ENCODE measurements at places on chromosomes 7 and 10.

- DNase-seq, result no peak
- no peak overlapping the region for H3K4me3 ChIP-seq
- peak overlapping the region; percentile 82 for H3K27ac ChIP-seq
- H3K36me3 ChIP-seq, result peaks cover 4% of the 10 kb centered on the region
Measured at GRCh38 chr10:102675666-102676533, 31.6 kb downstream of the TRIM8 start.

DNA sequence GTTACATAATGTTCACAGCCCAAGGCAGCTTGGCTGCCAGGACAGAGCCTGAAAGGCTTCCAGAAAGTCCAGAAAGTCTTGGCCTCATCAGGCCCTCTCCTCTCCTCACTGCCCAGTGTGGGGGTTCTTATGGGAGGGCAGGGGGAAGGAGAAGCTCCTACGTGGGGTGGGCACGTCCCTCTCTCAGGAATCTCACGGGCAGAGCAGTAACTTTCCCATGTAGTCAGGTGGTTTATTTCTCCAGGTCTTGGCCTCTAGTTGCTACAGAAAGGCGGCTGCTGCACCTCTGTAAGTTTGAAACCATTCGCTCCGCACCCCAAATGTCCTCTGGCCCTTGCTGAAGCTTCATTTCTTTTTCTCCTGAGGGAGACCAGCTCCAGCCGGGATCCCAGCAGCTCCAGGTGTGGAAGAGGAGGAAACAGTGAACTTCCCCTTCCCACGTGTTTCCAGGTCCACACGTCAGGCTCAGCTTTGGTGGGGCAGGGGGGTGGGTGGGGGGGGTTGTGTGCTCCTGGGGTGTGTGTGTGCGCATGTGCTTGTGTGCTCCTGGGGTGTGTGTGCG, 320.3 kb downstream of the WDR37 start:
- H3K36me3 ChIP-seq, result no peaks in the 10 kb centered on the region
- H3K4me1 ChIP-seq, result no peaks in the 10 kb centered on the region
- no peak overlapping the region for H3K4me3 ChIP-seq

DNA sequence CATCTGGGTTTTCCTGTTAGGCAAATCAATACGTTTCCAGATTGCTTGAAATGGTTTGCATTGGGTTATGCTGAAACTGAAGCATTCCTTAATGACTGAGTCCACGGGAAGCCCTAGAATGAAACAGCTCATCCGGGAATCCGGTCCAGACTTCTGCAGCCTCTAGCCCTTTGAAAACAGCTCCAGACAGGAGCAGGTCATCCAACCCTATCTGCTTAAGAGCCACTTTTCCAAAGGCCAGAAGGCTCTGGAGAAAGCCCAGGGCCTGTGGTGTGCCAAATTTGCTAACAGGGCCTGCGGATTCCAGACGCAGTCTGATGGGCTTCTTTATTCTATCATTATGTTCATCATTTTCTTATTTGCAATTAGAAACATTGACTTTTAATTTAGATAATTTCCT, 265.4 kb downstream of the SKIDA1 start:
- DNase-seq, result no peak
- no peaks in the 10 kb centered on the region for H3K4me1 ChIP-seq
- peaks cover 3% of the 10 kb centered on the region for H3K27me3 ChIP-seq
- H3K27ac ChIP-seq, result no peak overlapping the region

GRCh38 chr10:62779487-62780248, 24.9 kb upstream of the ADO start:
- peaks cover 10% of the 10 kb centered on the region for H3K4me1 ChIP-seq
- H3K36me3 ChIP-seq, result no peaks in the 10 kb centered on the region
- no peaks in the 10 kb centered on the region for H3K27me3 ChIP-seq
- H3K27ac ChIP-seq, result peak overlapping the region; percentile 34
- no peak overlapping the region for H3K4me3 ChIP-seq

DNA sequence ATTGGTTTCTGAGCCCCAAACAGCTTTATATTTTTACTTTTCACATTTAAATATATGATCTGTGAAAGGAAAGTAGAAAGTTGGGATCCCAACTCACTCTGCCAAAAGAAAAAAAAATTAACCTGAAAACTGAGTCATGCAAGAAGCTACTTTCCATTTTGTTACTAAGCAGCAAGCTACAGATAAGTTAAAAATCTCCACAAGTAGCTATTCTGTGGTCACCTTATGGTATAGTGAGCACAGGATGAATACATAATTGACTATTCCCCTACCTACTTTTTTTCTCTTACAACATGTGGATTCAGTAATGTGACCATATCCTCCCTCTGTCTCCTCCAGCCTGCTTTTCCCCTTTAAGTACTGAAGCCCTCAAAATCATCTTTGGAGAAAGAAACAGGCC, 30.3 kb upstream of the CREB3L2 start:
- H3K27me3 ChIP-seq, result no peaks in the 10 kb centered on the region
- H3K4me3 ChIP-seq, result no peak overlapping the region
- no peak overlapping the region for H3K27ac ChIP-seq
- H3K4me1 ChIP-seq, result no peaks in the 10 kb centered on the region
- no peak for DNase-seq

- no peaks in the 10 kb centered on the region for H3K36me3 ChIP-seq
- no peaks in the 10 kb centered on the region for H3K4me1 ChIP-seq
- no peaks in the 10 kb centered on the region for H3K27me3 ChIP-seq
- no peak for DNase-seq
- no peak overlapping the region for H3K27ac ChIP-seq
- no peak overlapping the region for H3K4me3 ChIP-seq
Measured at GRCh38 chr7:40680657-40681056, 545.9 kb downstream of the SUGCT start.

DNA sequence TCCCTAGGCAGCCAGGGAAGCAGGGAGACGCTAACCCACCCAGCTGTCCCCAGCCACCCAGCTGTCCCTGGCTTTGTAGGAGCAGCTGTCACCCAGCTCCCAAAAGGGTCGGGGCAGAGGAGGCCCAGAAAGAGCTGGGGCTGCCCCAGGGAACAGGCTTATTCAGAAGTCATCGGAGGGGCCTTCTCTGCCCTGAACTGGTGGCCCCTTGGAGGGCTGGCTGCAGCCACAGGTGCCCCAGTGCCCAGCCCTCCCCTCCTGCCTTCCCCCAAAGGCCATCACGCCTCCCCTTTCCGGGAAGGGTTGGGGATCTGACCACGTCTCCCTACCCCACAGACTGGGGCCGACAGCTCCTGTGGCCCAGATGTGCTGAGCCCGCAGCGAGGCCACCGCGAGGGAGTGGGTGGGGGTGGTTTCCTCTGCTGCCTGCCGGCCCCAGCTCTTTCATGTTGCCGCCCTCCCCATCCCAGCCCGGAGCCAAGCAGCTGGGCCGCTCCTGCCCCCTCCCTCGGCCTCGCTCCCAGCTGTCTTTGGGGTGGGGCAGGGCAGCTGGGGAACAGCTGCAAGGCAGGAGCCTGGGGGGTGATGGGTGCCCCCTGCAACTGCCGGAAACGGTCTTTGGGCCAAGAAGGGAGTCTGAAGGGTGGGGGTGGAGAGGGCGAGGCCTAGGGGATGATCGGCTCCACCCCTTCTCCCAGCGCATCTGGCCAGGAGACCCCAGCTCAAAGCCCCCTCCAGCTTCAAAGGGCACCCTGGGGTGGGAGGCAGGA, 16.8 kb downstream of the TRIM8 start:
- peaks cover 28% of the 10 kb centered on the region for H3K4me1 ChIP-seq
- no peaks in the 10 kb centered on the region for H3K27me3 ChIP-seq
- peak overlapping the region; percentile 42 for H3K4me3 ChIP-seq
- peak overlapping the region; percentile 66 for H3K27ac ChIP-seq
- peaks cover 23% of the 10 kb centered on the region for H3K36me3 ChIP-seq

GRCh38 chr10:114000457-114001010, 43.1 kb upstream of the ADRB1 start:
- no peak overlapping the region for H3K27ac ChIP-seq
- H3K4me1 ChIP-seq, result no peaks in the 10 kb centered on the region
- H3K36me3 ChIP-seq, result no peaks in the 10 kb centered on the region
- DNase-seq, result no peak
- H3K4me3 ChIP-seq, result no peak overlapping the region

DNA sequence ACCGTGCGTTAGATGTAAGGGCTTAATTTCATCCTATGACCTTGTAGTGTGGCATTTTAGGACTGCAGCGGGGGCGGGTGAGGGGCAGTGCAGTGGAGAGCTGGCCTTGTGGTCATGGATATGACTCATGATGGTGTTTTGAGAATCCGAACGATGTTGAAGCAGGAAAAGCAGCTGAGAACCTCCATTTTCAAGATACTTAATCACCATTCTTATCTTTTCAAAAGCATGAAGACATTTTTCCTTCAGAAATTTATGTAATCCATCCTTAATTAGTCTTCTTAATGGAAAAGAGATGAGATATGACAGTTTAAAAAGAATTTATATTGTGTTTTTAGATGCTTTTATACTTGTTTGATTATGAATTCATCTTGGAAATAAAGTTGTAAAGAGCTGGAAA, 9.6 kb downstream of the ATP5F1C start:
- no peaks in the 10 kb centered on the region for H3K4me1 ChIP-seq
- H3K27me3 ChIP-seq, result no peaks in the 10 kb centered on the region
- H3K4me3 ChIP-seq, result no peak overlapping the region
- no peak for DNase-seq
- no peak overlapping the region for H3K27ac ChIP-seq
- H3K36me3 ChIP-seq, result peaks cover 59% of the 10 kb centered on the region

- DNase-seq, result no peak
- peaks cover 54% of the 10 kb centered on the region for H3K36me3 ChIP-seq
- no peaks in the 10 kb centered on the region for H3K4me1 ChIP-seq
- H3K27me3 ChIP-seq, result no peaks in the 10 kb centered on the region
- no peak overlapping the region for H3K27ac ChIP-seq
Measured at GRCh38 chr7:98192781-98193457, 18.3 kb upstream of the BHLHA15 start.

DNA sequence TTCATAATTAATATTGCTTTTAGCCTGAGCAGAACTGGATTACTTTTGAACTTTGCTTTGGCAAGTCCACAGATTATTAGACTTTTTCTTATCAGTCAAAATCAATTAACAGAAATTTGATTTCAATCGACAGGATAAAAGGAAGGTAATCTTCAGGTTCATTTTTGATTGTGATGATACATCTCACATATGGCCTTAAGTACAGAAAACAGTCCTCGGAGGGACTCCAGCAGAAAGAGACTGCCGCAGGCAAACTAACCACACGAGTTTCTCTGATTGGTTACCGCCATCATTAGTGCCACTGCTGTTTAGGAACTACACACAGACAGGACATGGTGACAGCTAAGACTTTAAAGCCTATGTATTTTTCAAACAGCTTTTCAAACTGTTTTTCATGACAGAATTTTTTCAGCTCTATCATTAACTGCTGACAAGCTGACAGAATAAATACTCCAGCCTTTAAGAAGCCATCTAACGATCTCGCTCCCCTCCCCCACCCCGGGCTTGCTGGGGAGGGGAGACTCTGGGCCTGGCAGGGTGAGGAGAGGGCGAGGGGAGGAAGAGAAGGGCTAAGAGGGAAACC, 668.2 kb downstream of the KCNMA1 start:
- no peaks in the 10 kb centered on the region for H3K4me1 ChIP-seq
- H3K4me3 ChIP-seq, result no peak overlapping the region
- H3K36me3 ChIP-seq, result no peaks in the 10 kb centered on the region
- no peak for DNase-seq

DNA sequence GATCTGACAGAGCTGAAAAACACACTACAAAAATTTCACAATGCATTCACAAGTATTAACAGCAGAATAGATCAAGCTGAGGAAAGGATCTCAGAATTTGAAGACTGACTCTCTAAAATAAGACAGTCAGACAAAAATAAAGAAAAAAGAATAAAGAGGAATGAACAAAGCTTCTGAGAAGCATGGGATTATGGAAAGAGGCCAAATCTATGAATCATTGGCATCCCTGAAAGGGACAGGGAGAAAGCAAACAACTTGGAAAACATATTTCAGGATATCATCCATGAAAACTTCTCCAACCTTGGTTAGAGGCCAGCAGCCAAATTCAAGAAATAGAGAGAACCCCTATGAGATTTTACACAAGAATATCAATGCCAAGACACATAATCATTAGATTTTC, 804.8 kb upstream of the IGFBP3 start:
- no peak for DNase-seq
- H3K4me3 ChIP-seq, result no peak overlapping the region
- no peaks in the 10 kb centered on the region for H3K36me3 ChIP-seq
- H3K4me1 ChIP-seq, result no peaks in the 10 kb centered on the region

- H3K27ac ChIP-seq, result no peak overlapping the region
- no peaks in the 10 kb centered on the region for H3K27me3 ChIP-seq
- DNase-seq, result no peak
- H3K4me1 ChIP-seq, result peaks cover 10% of the 10 kb centered on the region
- H3K4me3 ChIP-seq, result no peak overlapping the region
Measured at GRCh38 chr7:77329466-77330168, 86.5 kb downstream of the GSAP start.

- no peak overlapping the region for H3K4me3 ChIP-seq
- no peak for DNase-seq
- H3K27me3 ChIP-seq, result no peaks in the 10 kb centered on the region
- no peaks in the 10 kb centered on the region for H3K4me1 ChIP-seq
- H3K36me3 ChIP-seq, result peaks cover 79% of the 10 kb centered on the region
Measured at GRCh38 chr10:102358712-102359382, 36.7 kb upstream of the NFKB2 start.

DNA sequence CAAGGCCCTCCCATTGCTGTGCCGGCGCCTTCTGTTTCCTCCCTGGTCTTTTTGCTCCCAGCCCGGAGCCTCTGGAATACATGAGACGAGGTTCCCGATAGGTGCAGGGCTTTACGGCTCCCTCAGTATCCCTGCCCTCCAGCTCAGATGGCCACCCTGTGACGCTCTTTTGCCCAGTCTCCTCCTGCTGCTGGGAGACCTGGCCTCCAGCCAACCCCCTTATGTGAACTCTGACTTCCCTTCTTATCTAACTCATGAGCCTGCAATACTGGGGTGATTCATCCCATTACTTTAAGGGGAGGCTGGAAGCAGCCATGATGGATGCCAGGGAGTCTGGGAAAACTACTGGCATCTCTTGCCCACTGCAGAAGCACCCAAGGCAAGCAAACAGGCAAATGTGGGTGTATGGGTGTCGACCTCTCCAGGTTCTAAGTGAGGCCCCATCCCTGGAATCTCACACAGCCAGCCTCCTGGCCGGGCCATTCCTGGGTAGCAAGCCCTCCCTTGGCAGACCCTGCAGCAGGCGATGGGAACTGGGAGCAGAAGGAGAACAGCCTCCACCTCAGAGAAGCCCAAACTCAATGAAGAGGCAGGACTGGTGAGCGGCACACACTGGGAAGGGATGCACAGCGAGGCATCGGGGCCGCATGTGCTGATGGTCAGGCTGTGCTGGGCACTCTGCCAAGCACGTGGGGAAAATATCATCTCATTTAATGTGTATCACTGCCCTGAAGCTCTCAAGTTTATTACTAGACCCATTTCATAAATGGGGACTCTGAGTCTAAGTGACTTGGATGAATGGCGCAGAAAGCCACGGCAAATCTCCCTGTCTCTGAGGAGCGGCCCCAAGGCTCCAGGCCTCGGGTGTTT, 97.5 kb downstream of the FAM53B start:
- peaks cover 6% of the 10 kb centered on the region for H3K36me3 ChIP-seq
- H3K4me3 ChIP-seq, result peak overlapping the region; percentile 34
- no peak for DNase-seq
- peak overlapping the region; percentile 72 for H3K27ac ChIP-seq
- no peaks in the 10 kb centered on the region for H3K27me3 ChIP-seq
